Heart right ventricle (tissue), 16 donors: ENCODE measurements at places on chromosomes 6 and 20. TPM values are rescaled to one million over a fixed set of nuclear protein-coding genes. Genes with fewer than 3 reads are reported as not detected.

DNA sequence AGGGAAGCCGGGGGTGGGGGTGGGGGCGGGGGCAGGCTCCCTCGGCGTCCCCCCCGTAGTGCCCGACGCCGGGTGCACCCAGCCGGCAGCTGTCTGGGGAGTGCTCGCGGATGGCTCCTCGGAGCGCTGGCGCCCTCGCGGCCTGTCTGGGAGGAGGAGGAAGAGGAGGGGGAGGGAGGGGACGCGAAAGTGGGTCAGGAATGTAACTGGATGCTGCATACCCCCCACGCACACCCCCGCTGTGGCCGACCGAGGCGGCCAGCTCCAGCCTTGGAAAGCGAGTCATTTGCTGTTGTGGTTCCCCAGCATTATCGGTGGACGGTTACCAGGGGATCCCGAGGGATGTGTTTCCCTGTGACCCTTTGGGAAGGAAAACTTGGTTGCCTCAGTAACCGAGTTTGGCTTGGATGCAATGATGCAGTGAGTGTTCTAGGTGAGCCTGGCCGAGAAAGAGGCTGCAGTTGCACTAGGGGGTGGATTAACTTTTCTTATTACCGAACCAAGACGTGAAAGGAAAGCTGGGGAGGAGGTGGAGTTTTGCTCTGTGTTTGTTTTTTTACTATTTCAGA, 55.2 kb upstream of the RREB1 start:
- peak; percentile 63 for DNase-seq

GRCh38 chr6:139240161-139241010, 51.4 kb downstream of the TXLNB start:
- no peak for DNase-seq

The RHAG gene
- not detected for total RNA-seq

DNA sequence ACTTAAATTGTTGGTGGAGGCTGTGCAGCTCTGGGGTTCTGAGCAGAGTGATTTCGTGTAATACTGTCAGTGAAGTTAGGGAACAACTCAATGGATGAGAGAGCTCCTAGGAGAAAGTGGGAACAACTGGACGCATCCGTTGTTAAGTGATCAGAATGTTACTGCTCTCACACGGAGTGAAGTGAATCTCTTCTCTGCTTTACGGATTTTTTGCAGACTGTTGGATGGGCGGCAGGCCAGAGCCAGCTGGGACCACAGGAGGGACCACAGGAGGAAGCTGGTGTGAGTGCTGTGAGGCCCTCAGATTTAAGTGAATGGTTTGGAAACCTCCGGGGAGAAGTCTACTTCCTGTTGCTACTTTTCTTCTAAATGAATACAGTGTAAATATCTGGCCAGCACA, 23.7 kb upstream of the PPP1R14C start:
- DNase-seq = peak; percentile 22

The MAPK13 gene
- 1.1 TPM for total RNA-seq

The TM9SF4 gene
- 32.4 TPM for total RNA-seq

DNA sequence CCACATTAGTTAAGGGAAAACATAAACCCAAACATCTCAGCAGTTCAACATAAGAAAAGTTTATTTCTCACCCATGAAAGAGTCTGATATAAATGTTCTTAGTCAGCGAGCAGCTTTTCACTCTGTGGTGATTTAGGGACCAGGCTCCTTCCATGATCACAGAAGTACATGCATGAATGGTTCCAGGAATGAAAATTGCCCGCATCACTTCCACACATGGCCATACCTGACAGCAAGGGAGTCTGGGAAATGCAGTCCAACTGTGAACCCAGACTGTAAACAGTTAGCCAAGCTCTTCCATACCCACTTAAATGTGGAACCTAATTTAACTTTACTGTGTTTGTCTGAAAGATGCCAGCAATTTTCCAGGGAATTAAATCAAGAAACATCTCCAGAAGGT, 353.9 kb downstream of the HACE1 start:
- DNase-seq = no peak

The TMEM217 gene
- total RNA-seq = not detected

- DNase-seq = peak; percentile 29
These were observed 1.4 kb downstream of the PHF20 start for GRCh38 chr20:35773154-35773751.
